NCI-H1694 (cell line): ENCODE measurements at places on chromosomes 1 and 21.

- no peak for DNase-seq
Measured at GRCh38 chr1:93663208-93663614, 18.4 kb downstream of the BCAR3 start.

GRCh38 chr1:173212952-173213491 lies 5.9 kb upstream of the TNFSF4 start:
- DNase-seq = no peak

DNA sequence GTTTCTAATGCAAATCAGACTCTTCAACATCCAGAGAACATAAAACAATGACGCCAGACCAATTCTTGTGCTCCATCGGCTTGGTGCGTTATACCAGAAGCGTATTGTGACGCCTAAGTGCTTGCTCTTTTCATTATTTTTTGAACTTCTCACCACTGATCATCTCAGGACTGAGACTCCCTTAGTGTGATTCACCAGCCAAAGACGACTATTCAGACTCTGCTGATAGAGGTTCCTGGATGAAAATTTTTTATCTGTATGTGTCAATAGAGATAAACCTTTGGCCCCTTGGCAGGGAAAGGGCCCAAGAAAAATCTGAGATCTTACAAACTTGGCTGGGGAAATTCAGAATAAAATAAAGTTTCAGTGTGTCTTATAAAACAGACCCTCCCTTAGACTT lies 856 bp upstream of the GREM2 start:
- no peak for DNase-seq

- no peak for DNase-seq
Measured at GRCh38 chr1:24898152-24898908, 31.7 kb downstream of the RUNX3 start.

DNA sequence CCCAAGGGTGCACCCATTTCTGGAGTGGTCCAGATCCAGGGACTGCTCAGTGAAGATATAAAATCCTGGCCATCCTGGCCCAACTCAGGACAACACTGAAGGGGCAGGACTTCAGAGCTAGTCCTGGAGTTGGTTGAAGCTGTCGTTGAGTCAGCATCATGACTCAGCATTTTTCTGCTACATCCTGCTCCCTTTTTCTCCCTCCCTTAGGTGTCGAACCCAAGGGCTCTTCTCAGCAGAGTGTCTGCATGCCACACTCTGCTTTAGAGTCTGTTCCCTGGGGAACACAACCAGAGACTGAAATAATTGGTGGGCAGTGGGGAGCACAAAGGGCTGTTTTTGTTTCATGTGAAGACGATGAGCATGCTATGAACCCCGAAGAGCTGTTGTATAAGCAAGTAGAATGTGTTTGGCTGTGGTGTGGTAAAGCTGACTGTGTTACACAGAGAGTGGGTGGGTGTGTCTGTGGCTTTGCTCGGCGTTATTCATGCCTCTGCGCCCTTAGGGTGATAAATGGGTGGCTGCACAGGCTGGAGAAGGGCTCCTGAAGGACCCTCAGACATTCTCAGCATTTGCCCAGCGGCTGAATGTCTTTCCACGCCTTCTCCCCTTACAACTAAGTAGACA lies 167.2 kb downstream of the CYYR1 start:
- DNase-seq = no peak

DNA sequence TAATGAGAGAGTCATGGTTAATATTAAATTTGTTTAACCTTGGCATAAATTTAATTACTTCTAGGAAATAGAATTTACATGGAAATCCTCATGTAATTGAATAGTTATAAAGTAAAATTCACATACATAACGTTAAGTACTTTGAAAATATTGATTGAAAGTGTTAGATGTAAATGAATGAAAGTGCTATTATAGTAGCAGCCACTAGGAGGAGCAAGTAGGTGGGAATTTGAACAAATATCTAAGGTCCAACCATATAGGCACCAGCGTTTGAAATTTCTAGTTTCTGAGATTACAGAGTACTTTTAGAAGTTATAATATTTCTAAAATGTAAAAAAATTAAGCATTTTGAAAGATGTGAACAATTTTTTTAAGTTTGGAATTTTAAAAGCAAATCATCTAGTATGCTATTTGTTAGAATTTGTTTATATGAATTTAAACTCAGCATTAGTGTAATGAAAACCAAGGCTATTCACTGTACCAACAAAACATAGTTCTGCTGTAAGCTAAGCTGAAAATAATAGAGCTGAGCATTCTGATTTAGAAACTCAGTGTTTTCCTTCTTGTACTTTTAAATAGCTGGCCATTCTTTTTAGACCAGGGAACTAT lies 3.3 kb downstream of the B3GALT2 start:
- DNase-seq = peak; percentile 70

GRCh38 chr1:157105988-157106812 lies 6.6 kb upstream of the ETV3L start:
- DNase-seq = no peak

DNA sequence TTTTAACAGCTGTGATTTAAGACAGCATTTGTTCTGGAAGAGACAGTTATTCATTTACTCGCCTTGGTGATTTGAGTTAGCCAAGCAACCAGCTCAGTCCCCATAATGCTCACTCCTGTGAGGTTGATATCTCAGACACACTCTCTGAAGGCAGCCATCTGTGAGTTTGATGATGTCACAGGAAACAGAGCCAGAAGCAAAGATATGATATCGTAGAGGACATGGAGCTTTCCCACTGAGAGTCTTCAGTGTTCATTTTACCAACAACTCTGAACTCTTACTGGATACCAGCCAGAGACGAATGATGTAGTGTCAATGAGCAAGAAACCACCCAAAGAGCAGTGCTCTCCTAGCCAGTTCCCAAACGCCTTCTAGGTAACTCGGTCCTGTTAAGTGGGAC lies 219.4 kb downstream of the SLC35F3 start:
- DNase-seq = no peak

GRCh38 chr21:38863291-38863690 lies 57.6 kb downstream of the ETS2 start:
- DNase-seq = no peak

DNA sequence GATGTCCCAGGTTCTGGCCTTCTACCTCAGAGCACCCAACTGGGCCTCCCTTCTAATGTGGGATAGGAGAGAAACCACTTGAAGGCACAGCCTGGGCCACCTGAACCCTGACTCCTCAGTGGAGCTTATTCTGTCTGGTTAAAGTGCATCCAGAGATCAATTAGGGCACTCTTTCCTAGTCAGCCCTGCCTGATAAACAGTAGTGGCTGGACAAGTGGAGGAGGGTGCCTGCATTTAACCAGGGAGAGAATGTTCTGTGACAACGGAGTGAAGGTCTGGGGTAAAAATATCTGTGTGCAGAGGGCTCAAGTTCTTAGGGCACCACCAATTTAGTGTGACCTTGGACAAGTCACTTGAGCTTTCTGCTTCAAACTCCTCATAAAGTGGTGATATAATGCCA lies 101.8 kb downstream of the FAM78B start:
- no peak for DNase-seq

DNA sequence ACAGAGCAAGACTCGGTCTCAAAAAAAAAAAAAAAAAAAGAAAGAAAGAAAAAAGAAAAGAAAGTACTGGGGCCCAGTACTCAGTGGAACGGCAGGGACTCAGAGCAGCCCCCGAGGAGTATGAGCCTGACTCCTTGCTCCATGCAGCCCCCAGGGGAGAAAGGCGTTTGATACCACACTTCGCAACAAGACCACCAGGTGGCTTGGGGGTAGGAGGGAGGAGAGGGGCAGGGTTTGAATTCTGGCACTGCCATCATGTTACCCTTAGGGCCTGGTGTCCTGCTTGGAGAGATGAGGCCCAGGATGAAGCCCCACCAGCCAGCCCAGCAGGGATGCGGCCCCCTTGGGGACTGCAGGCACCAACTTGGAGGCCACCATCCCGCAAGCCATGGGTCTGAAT lies 321.3 kb upstream of the VAMP3 start:
- no peak for DNase-seq

- no peak for DNase-seq
Measured at GRCh38 chr1:222054416-222054815, 312.5 kb upstream of the DUSP10 start.

GRCh38 chr21:33383056-33383888 lies 19.9 kb upstream of the IFNGR2 start:
- DNase-seq = no peak

- no peak for DNase-seq
Measured at GRCh38 chr1:153933955-153934354, 11.2 kb upstream of the GATAD2B start.

DNA sequence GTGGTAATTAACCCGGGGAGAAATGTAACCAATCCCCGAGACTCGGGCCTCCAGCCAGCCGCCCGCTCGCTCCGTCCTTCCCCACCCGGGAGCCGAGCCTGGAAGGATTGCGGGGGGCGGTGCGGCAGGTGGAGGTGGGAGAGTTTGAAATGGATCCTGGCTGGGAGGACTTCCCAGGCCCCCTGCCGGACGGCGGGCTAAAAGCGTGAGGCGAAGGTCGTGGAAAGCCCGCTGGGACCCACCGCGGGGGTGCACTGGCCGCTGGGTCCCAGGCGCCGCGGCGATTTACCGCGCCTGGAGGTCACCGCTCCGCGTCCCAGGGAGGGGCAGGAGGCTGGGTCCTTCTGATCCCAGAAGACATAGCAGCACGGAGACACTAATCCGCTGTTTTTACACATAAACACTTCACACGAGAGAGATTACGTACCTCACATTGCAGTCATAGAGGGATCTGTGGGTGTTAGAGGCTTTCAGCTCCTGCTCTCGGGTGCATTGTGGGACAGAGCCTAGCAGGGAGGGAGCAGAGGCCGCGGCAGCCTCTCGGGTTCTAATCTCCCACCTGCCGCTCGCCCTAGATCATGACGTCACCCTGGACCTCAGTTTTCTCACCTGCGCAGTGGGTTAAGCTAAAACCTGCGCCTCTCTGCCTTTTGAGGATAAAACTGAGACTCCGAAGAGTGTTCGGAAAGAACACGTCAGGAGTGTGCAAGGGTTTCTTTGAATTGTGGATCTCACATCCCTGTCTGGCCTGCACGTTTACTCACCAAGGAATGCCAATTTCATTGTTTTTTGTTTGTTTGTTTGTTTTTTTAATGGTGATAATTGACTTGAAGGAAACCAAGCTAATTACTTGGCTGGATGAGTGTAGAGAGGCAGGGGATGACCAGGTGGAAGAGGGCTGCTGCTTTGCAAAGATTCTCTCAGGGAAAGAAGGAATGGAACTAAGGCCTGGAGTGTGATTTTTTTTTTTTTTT lies 17.1 kb upstream of the TMEM9 start:
- peak; percentile 40 for DNase-seq

- DNase-seq = no peak
Measured at GRCh38 chr1:109931189-109931731, 20.6 kb downstream of the CSF1 start.

DNA sequence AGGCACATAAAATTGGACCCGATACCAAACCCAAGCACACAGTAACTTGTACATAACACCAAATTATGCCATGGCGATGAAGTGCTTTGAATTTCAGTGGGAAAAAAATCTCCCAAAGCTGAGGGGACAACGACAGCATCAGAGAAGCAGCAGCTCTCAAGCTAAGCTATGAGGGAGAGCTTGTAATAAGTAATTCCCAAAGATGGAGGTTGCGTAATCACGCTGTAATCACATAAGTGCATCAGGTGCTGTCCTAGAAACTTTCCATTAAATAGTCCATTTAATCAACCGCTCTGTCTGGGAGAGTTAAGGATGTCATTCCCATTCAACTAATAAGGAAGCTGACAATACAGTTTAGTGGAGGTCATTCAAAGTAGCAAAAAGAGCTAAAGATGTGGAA lies 37.6 kb upstream of the KRTAP19-8 start:
- DNase-seq = no peak

DNA sequence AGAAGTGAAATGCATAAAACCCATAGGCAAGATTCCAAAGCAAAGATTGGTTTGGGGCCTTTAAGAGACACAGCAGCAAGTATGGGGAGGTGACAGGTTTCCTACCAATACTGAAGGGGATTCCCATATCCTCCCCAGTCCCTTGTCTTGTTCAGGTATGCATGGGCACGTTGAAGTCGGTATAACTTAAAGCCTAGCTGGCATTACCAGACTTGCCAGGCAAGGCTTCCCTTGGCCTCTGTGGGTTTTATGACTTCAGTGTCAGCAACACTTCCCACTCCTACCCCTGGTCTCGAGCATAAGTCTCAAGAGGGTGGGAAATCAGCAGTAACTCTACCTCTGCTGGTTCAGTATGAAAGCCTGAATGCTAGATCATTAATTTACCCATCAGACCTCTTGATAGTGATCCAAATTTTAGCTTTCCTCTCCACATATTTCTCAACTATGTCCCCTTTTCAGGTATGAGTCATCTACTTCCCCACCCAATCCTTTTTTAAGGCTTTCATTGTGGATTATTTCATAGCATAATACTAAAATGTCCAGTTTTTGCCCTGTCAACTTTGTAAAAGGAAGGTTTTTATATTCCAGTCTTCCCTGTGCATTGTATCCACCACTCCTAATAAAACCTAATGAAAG lies 6.8 kb downstream of the CYP4X1 start:
- no peak for DNase-seq

DNA sequence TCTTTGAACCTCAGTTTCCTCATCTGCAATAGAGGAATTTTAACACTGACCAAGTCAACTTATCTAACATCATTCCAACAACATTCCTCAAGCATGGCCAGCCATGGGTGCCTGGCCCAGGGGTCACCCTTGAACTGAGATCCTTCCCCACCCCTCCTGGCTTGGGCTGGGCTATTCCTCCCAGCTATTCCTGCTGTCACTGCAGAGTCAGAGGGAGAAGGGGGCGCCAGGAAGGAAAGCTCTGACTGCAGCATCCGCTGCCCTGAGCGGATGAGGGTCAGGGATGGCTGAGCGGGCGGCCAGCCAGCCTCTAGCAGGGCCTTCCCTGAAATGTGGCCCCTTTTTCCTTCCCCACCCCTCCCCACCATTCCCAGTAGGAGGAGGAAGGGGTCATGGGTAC lies 3.1 kb downstream of the TINAGL1 start:
- no peak for DNase-seq
